ENCODE measurements at places on chromosomes 1 and 21. TPM values are rescaled to one million over a fixed set of nuclear protein-coding genes. Genes with fewer than 3 reads are reported as not detected.

The LAPTM5 gene
- total RNA-seq, result 544 TPM

The SLC6A17 gene
- total RNA-seq, result not detected

The SYT14 gene
- total RNA-seq, result not detected

The TFF2 gene
- not detected for total RNA-seq

The MKNK1 gene
- 77.6 TPM for total RNA-seq

The ASPM gene
- 1.6 TPM for total RNA-seq

The DENND2D gene
- total RNA-seq, result 113 TPM

The UBASH3A gene
- total RNA-seq, result 1.2 TPM
